Smooth muscle cell of bladder (primary cell): ENCODE measurements at places on chromosomes 3 and 15. TPM values are rescaled to one million over a fixed set of nuclear protein-coding genes. Genes with fewer than 3 reads are reported as not detected.

PLOD2 gene
- 239 and 311 TPM in 2 replicates for total RNA-seq

BRPF1 gene
- 12.1 and 14.7 TPM in 2 replicates for total RNA-seq

GOLGA8N gene
- total RNA-seq = 3.1 and 4.4 TPM in 2 replicates

WDR93 gene
- total RNA-seq = under 0.01 and 0.14 TPM in 2 replicates

EPHB1 gene
- 0.28 and 0.74 TPM in 2 replicates for total RNA-seq

DISP2 gene
- under 0.01 and 0.09 TPM in 2 replicates for total RNA-seq

SLC9C1 gene
- 0.14 and 0.18 TPM in 2 replicates for total RNA-seq

LYZL4 gene
- not detected in 2 replicates for total RNA-seq

QTRT2 gene
- 10.8 and 11.8 TPM in 2 replicates for total RNA-seq
